ENCODE measurements at places on chromosomes 16 and 17. TPM values are rescaled to one million over a fixed set of nuclear protein-coding genes. Genes with fewer than 3 reads are reported as not detected.

The SRRM2 gene
- polyA plus RNA-seq = 25.5 TPM

The SLFN12L gene
- 10.9 TPM for polyA plus RNA-seq

The GNG13 gene
- polyA plus RNA-seq = not detected

DNA sequence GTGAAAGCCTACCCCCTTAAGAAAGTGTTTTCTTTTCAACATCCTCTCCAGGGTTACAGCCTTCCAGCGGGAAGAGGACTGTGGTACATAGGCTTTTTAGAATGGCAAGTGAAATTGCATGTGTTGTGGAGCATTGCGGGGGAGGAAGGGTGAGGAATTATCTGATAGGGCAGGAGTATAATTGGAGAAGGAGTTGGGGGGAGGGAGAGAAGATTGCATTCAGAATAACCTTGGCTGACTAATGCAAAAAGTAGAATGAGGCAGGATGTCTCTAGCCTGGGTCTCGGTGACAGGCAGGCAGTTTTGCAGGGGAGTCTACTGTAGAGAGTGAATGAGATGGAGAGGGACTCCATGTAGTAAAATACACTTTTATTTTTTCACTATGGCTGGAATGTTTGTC, 2.4 kb upstream of the CDH8 start:
- no peak overlapping the region for H3K27ac ChIP-seq
- no peak overlapping the region for H3K4me3 ChIP-seq
- H3K36me3 ChIP-seq = no peaks in the 10 kb centered on the region
- peaks cover 17% of the 10 kb centered on the region for H3K27me3 ChIP-seq
- DNase-seq = no peak
- no peaks in the 10 kb centered on the region for H3K4me1 ChIP-seq

DNA sequence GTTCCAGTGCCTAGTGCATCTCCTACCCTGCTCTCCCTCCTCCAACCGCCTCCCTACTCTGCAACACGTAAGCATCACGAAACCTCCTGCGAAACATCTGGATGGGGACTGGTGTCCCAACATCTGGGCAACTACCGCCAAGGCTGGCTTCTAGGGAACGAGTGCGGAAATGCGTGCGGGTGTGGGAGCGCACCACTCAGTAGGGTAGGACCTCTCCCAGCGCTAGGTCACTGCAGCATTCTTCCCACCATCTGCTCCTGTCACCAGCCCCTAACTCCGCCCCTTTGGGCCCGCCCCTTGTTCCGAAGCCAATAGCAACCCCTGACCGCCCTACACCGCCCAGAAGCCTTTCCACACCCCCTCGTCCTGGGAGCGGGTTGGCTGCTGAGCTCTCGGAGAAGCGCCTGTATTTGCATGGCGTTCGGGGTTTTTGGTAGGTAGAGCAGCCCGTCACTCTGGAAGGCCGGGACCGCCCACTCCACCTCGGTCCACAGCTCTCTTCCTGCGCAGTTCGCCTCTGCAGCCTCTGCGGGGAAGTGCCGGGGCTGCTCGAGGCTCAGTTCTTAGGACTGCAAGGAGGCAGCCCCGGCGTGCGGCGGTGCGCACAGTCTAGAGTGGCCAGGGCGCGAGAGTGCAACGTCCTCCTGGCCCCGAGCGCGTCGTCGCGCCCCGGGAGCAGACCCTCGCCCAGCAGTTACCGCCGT, at the start of gene HS3ST3B1:
HS3ST3B1 (plus strand) TSS at position 507 of the 704 bp plus-strand sequence. CDS start 438 bp downstream, outside the sequence.
- H3K4me3 ChIP-seq = peak within 1 kb of the TSS; percentile 88
- H3K36me3 ChIP-seq = no peaks in the 10 kb centered on the region
- DNase-seq = peak; percentile 95
- peaks cover 64% of the 10 kb centered on the region for H3K4me1 ChIP-seq

GRCh38 chr17:66957951-66958579, 6.4 kb upstream of the CACNG4 start:
- peaks cover 29% of the 10 kb centered on the region for H3K27me3 ChIP-seq
- H3K4me3 ChIP-seq = no peak overlapping the region
- no peak for DNase-seq
- H3K27ac ChIP-seq = no peak overlapping the region
- peaks cover under 1% of the 10 kb centered on the region for H3K4me1 ChIP-seq
- H3K36me3 ChIP-seq = no peaks in the 10 kb centered on the region

- no peak for DNase-seq
- H3K4me1 ChIP-seq = peaks cover 27% of the 10 kb centered on the region
- H3K4me3 ChIP-seq = peak overlapping the region; percentile 50
- H3K36me3 ChIP-seq = peaks cover 11% of the 10 kb centered on the region
Measured at GRCh38 chr17:3666516-3666915, 1.9 kb downstream of the TAX1BP3 start.

GRCh38 chr16:68005786-68006286, 6.6 kb upstream of the DPEP2 start:
- H3K4me1 ChIP-seq = peaks cover 29% of the 10 kb centered on the region
- DNase-seq = no peak
- H3K4me3 ChIP-seq = peak overlapping the region; percentile 67

DNA sequence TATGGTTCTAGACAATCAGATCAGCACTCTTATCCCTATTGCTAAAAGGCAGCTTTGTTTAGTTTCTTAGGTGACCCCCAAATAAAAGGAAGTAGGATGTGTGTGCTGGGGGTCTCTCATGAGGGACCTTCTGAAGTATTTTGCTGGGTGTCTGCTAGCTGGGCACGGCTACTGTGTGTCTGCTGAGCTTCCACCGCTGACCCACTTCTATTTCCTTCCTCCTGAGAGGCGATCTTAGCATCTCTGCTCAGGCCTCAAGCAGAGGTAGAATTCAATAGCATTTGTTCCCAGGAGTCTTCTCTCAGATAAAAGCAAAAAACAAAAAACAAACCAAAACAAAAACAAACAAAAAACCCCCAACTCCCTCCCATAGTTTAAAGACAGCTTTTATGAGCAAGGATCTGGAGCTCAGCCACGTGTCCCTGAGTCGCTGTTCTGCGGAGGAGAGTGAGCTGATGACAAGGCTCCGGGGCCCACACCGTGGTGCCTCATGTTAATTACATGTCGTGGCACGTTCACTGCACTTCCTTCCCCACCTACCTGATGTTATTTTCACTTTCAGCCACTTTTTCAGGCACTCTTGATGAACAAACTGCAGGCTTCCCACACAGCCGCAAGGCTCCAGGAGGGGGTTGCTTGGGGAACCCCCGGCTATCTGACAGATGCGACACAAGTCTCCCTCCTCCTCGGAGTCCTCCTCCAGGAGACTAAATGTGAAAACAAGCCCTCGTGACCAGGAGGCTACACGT, 83.5 kb downstream of the MARCHF10 start:
- peak overlapping the region; percentile 87 for H3K4me3 ChIP-seq
- no peaks in the 10 kb centered on the region for H3K27me3 ChIP-seq
- peak overlapping the region; percentile 96 for H3K27ac ChIP-seq
- peaks cover 13% of the 10 kb centered on the region for H3K4me1 ChIP-seq
- peak; percentile 61 for DNase-seq

Measured in naive thymus-derived CD8-positive, alpha-beta T cell (primary cell).